Skin of body (tissue), 3 donors: ENCODE measurements at places on chromosomes 4 and X. TPM values are rescaled to one million over a fixed set of nuclear protein-coding genes. Genes with fewer than 3 reads are reported as not detected.

The TLR10 gene
- 0.59 TPM for total RNA-seq

The CFAP47 gene
- 0.10 TPM for total RNA-seq

- DNase-seq = no peak
These were observed 102.6 kb downstream of the PRDM5 start for GRCh38 chr4:120819805-120820437.

DNA sequence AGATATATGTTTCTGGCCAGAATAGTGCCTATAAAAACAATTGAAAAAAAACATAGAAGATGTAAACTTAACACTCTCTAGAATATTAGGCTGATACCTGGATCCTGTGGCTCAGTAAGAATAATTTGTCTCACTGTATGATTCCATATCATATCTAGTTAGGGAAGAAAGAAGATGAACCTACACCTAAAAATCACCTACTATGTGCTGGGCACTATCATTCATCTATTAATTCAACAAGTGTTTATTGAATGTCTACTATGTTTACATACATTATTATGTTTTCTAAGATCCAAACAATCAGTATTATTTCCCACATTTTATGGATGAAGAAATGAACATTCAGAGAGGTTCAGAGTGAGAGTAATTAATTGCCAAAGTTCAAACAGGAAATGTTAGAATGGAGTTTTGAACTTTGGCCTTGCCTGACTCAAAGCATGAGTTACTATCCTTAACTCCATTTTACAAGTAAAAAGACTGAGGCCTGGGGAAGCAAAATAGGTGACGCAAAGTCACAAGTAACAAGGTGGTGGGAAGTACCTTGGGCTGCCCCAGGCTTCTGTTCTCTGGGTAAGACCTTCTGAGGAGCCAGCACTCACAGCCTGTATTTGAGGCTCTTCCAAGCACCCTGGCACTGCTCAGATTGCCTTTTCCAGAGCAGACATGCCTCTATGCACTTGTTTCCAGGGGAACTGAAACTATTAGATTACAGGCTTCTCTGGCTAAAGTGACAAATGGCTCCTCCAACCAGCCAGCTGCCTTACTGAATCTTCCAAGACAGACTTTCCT lies 111.1 kb upstream of the ACSL4 start:
- no peak for DNase-seq

DNA sequence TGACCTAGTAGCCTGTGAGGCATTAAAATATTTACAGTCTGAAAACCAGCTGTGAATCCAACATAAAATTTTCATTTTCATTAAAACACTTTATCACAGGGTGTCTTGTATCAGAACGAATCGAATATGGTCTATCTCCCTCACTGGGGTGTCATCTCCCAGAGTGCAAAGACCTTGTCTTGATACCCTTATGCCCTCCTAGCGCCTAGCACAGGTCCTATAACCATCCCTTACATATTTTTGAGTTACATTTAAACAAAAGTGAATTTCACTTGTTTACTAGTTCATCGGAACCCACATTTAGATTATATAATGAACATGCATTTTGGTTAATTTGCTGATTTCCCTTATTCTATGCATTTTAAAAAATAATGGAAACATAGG lies 14.0 kb downstream of the DIPK2B start:
- DNase-seq = no peak
